IMR-90 (cell line): ENCODE measurements at places on chromosomes 16 and 17. TPM values are rescaled to one million over a fixed set of nuclear protein-coding genes. Genes with fewer than 3 reads are reported as not detected.
A peak's percentile ranks its signal among the peaks of the same experiment; 100 is the strongest.

DNA sequence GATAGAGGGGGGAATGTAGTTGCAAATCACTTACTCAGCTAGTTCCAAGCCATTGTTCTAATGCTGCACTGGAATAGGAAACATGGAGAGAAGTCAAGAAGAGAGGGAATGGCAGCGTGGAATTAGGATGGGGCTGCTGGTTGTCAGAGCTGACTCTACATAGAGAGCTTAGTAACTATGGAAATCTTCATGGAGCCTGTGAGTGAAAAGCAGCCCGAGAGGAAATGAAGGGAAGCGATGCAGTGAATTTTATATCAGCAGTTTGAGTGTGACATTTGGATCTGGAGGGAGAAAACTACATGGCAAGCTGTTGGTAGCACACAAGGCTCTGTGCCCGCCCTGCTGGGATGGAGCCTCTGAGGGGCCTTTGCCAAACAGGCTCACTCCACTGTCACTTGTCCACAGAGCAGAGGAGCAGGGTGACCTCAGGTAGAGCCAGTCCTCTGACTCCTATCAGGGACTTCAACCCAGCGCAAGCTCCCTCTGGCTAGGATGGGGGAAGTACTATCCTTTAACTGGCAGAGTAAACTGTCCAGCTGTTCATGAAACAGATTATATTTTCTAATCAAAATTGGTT is 27.9 kb upstream of the PMFBP1 start:
- no peak for DNase-seq

- DNase-seq, result no peak
Measured at GRCh38 chr16:83912519-83913244, 13.8 kb downstream of the MLYCD start.

GRCh38 chr17:70261170-70261569 is 91.8 kb downstream of the KCNJ2 start:
- DNase-seq, result no peak

DNA sequence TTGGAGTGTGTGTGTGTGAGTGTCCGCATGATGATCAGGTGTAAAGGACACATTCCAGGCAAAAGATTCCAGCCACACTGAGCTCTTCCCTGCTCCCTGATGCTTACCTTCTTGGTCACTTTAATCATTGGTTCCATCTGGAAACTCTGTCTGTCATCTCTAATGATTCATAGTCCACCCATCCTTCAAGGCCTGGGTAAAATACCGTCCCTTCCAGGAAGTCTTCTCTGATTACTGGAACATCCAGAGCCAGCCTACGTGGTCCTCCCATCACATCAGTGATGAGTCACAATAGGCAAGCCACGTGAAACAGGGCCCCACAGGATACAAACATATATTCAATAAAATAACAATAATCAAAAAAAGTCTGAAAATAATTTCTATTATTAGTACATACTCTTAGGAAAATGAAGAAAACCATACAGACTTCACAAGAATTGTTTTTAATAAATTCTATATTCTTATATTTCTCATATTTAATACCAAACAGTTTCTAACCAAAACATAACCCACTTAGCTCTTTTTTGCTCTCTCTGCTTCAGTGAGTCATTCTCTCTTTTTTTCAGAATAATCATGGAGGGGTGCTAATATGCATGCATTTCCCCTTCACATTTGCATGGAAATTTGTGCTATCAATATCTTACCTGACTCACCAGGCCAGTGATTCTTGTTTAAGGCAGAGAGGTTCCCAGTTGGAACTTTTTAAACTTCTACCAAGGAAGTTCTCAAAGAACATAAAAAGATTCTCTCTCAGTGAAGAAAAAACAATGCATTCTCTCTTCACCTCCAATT is 263.2 kb downstream of the TOX3 start:
- DNase-seq, result no peak

- no peak for DNase-seq
Measured at GRCh38 chr17:2024572-2025219, 438 bp downstream of the RTN4RL1 start.

GRCh38 chr17:34195987-34196386 is 59.1 kb upstream of the CCL2 start:
- peak; percentile 20 for DNase-seq

GRCh38 chr17:31417051-31417792 is 25.7 kb downstream of the RAB11FIP4 start:
- DNase-seq, result no peak

DNA sequence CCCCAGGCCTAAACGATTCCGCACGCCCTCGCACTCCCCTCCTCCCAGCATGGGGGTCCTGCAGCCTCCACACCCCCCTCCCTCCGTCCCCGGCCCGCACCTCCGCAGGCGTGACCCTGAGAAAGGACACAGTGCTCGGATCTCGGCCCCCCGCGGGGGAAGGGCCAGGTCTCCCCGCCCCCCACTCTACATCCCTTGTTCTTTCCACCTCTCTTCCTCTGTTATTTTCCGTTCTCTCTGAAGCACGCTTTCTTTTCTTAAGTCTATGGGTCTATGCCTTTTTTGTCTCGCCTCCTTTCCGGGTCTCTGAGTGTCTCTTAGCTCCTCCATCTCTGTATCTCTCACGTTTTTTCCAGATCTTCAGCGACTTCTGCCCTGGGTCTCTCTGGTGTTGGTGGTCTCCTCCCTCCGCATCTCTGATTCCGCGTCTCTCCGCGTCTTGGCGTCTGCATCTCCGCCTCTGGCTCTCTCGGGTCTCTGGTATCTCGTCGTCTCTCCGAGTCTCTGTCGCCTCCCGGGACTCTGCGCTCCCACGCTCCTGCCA is 2.1 kb upstream of the HES7 start:
- no peak for DNase-seq

DNA sequence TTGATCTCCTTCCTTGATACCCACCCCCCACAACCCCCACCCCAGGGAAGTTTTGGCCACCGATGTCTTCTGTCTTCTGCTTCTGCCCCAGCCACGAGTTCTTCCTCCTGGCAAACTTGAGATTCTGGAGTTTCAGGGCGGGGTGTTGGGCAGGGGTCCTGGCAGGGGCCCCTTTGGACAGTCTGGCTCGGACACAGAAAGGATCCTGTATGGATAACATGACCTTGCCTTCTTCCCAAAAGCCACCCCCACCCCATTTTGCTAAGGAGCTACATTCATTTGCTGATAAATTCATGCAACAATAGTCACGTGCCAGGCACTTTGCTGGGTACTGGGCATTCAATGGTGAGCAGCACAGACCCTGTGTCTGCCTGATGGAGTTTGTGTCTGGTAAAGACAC is 5.9 kb upstream of the COL1A1 start:
- DNase-seq, result no peak

- no peak for DNase-seq
Measured at GRCh38 chr17:77885678-77886386, 72.7 kb upstream of the TNRC6C start.

GRCh38 chr17:8673612-8674011 is 43.1 kb upstream of the MYH10 start:
- DNase-seq, result peak; percentile 59

DNA sequence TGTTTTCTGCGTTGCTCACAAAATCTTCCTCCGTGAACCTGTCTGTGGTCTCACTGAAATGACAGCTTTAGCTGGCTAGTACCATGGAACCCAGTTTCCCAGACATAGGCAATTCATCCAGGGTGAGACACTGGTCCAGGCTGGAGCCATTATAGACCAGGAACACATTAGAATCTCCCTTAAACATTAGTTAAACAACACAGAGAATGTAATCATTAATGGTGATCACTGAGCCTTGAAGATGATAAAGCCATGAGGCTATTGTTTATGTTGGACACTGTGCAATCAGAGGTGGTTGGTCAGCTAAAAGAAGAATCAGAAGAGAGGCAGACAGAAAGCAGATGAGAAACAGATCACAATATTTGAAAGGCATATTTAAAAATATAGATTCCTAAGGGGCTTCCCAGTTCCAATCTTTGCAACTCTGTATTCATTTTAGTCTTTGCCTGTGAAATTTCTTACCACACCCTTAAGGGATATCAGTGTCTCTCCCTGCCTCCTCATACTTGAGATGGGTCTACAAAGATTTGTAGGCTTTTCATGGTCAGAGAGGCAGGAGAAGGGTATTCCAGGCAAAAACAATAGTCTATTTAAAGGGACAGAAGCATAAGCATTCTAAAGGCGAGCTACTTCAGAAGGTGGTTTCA is 317.9 kb downstream of the MAP2K6 start:
- DNase-seq, result peak; percentile 54

DNA sequence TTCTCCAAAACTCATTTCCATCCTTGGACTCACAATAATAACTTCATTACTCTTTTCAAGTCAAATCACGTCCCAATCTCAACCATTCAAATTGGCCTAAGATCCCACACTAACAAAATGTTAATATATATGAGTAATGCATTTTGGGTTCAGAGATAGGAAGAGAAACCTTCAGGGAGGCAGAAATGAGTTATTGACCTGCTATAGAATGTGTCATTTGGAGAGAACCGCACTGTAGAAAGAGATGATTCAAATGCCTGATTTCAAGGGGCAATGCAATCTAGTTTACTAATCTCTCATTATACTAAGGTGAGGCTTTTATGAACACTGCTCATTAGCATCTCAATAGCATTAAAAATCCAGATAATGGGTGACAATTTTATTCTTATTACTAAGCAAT is 1595.0 kb upstream of the GOT2 start:
- no peak for DNase-seq

- DNase-seq, result peak; percentile 94
Measured at GRCh38 chr17:17900615-17901520, 64.1 kb upstream of the SREBF1 start.

DNA sequence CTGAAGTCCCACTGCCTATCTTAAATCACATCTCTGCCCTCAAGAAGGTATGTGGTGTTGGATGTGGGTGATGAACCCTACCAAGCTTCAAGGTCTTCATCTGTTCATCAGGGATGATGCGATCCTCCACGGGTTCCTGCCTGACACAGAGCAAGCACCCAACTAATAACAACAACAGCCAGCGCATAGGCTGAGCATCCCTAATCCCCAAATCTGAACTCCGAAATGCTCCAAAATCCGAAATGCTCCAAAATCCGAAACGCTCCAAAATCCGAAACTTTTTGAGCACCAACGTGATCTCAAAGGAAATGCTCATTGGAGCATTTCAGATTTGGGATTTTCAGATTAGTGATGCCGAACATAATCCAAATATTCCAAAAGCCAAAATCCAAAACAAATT is 238.9 kb upstream of the SDK2 start:
- no peak for DNase-seq

DNA sequence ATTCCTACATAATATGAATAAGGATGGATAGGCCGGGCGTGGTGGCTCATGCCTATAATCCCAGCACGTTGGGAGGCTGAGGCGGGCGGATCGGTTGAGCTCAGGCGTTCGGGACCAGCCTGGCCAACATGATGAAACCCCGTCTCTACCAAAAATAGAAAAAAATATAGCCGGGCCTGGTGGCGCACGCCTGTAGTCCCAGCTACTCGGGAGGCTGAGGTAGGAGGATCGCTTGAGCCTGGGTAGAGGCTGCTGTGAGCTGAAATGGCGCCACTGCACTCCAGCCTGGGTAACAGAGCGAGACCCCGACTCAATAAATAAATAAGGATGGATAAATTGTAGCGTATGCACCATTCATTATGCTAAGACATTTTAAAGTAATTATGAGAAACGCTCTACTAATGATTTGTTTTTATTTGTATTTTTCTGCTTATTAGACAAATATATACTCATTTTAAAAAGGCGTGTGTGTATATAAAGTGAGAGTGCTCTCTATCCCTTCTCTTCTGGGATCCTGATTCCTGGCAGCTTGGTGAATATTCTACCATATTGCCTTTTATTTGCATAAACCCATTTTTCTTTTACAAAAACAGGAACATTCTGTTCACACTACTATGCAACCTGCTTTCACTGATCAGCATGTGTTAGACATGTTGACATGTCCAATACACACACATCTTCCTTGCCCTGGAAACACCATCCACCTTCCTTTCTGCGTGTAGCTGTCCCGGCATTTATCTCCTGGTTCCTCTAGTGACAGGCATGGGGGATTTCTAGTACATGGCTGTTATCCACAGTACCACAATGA is 26.4 kb downstream of the DDX19A start:
- DNase-seq, result no peak

DNA sequence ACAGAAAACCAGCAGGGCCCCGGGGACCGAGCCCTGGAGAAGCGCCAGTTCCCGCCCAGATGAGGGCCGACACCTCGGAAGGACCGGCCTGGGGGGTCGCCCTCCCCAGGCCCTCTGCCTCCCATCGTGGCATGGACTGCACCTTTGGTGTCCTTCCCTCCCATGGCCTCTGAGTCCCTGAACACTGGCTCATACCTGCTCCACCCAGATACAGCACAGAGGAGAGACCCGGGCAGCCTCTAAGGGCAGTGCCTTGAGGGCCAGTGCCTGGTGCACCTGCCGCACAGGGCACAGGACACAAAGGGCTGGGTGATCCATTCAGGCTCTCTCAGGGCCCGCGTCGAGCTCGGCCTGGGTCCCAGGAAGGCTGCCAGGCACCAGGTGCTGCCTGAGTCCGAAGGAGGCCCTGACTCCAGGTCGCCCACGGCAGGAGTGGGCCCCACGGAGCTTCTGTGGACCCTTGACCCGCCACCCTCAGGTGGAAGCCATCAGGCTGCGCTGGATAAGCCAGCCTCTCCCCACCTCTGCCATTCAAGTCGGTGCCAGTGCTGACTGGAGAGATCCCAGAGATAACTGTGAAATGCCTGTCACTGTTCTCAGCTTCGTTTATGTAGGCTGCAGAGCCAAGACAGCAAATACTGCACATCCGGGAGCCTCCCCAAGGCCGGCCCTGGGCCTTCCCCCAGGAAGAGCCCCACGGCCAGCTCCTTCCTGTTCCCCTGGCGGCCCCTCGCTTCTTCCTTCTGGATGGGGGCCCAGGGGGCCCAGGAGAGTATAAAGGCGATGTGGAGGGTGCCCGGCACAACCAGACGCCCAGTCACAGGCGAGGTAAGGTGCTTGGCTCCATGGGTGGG is at the start of gene ZG16B:
Gene ZG16B, plus strand, starts transcription at position 803 of the 854 bp plus-strand sequence. CDS start 139 bp downstream, outside the sequence.
- no peak for DNase-seq

- DNase-seq, result no peak
Measured at GRCh38 chr16:26211542-26211941, 519.8 kb downstream of the HS3ST4 start.

GRCh38 chr17:79006046-79006445 is 3.5 kb downstream of the CANT1 start:
- no peak for DNase-seq

DNA sequence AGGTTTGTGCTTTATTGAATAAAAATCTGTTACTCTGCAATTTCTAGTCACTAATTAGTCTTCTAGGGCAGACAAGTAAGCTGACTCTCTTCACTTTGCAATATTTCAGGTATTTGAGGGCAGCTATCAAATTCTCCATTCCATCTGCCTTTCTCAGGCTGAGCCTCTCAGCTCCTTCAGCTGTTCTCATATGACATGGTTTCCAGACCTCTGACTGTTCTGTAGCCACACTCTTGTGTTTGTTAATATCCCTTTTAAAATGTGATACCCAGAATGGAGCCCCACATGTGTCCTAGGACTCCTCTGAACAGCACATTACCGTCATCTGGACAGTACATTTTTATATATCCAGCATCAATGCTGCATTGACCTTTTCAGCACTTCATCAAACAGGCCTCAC is 46.1 kb upstream of the MTMR4 start:
- DNase-seq, result no peak

- peak; percentile 82 for DNase-seq
Measured at GRCh38 chr16:4506450-4506849, 30.3 kb downstream of the HMOX2 start.

HBZ gene
- not detected in 2 replicates for total RNA-seq

ST6GALNAC1 gene
- total RNA-seq, result not detected in 2 replicates

PLCG2 gene
- 0.18 and 0.28 TPM in 2 replicates for total RNA-seq

GPR139 gene
- not detected in 2 replicates for total RNA-seq

COPRS gene
- 123 and 141 TPM in 2 replicates for total RNA-seq

CNTNAP4 gene
- not detected in 2 replicates for total RNA-seq

QPRT gene
- 3.4 and 3.6 TPM in 2 replicates for total RNA-seq

C16orf74 gene
- 4.5 and 5.0 TPM in 2 replicates for total RNA-seq

RNF166 gene
- 6.9 and 8.1 TPM in 2 replicates for total RNA-seq

SLFN12 gene
- total RNA-seq, result 38.9 and 48.6 TPM in 2 replicates

CCL4L2 gene
- not detected in 2 replicates for total RNA-seq

NPIPB8 gene
- not detected in 2 replicates for total RNA-seq

HOXB5 gene
- 0.54 and 0.56 TPM in 2 replicates for total RNA-seq

SPATA22 gene
- 0.18 and 0.28 TPM in 2 replicates for total RNA-seq
